ENCODE measurements at places on chromosomes 7 and 10. TPM values are rescaled to one million over a fixed set of nuclear protein-coding genes. Genes with fewer than 3 reads are reported as not detected.

Gene ARF5
- 126 TPM for total RNA-seq

GRCh38 chr10:79246209-79246581 is 101.1 kb upstream of the PPIF start:
- peak; percentile 81 for DNase-seq

- no peak for DNase-seq
These were observed 166.7 kb downstream of the NRF1 start for GRCh38 chr7:129777993-129778769.

- no peak for DNase-seq
These were observed 100.1 kb downstream of the SLC13A1 start for GRCh38 chr7:123099712-123100111.

DNA sequence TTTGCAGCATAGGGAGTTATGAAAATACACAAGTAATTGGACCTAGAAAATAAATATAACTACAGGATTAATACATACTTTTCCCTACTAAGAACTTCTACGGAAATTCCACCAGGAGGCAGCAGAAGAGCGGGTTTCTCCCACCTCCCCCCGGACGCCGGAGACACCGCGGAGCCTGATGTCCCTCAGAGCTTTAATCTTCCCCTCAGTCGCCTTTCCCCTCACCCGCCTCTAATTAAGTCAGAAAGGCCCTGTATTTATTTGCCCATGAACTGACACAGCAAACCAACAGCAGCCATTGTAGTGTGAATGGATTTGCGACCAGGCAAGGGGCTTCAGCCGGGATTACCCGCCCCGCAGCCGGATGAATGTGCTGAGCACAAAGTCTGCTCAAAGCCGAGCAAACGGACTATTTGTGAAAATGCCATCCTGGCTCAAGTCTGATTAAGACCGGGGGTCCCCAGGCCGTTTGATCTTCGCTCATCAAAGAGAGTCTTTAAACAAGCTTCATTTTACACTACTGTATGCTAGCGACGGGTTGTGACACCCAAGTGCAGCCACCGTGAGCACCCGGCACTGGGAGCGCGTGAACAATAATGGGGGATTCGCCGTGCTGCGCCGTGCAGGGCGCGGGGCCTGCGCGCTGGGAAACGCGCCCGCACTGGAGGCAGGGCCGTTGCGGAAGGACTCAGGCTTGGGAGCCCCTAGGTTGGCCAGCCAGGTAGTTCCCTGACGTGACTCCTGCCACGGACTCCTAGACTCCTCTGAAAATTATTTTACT is 5.6 kb upstream of the DKK1 start:
- DNase-seq = peak; percentile 33

DNA sequence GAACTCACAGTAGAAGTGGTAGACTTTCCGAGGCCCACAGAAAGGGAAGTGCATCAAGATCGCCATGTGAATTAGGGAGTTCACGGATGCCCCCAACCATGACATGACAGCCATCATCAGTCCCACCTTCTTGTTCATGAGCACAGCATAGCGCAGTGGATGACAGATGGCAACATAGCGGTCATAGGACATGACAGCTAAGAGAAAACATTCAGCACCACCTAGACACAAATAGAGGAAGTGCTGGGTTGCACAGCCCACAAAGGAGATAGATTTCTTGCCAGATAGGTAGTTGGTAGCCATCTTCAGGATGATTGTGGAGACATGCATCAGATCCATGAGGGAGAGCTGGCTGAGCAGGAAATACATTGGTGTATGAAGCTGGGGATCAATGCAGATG is 342 bp downstream of the OR2AE1 start:
- no peak for DNase-seq

GRCh38 chr10:111430070-111430469 is 353.2 kb downstream of the ADRA2A start:
- no peak for DNase-seq

GRCh38 chr7:37048674-37049073 is 324.4 kb upstream of the AOAH start:
- no peak for DNase-seq

Gene SPDYE1
- not detected for total RNA-seq

GRCh38 chr10:107727767-107728317 is 563.3 kb upstream of the SORCS1 start:
- no peak for DNase-seq

GRCh38 chr10:76916536-76916935 is 721.1 kb downstream of the KCNMA1 start:
- no peak for DNase-seq

Gene NRG3
- 85.8 TPM for total RNA-seq

Gene VSTM2A
- 115 TPM for total RNA-seq

DNA sequence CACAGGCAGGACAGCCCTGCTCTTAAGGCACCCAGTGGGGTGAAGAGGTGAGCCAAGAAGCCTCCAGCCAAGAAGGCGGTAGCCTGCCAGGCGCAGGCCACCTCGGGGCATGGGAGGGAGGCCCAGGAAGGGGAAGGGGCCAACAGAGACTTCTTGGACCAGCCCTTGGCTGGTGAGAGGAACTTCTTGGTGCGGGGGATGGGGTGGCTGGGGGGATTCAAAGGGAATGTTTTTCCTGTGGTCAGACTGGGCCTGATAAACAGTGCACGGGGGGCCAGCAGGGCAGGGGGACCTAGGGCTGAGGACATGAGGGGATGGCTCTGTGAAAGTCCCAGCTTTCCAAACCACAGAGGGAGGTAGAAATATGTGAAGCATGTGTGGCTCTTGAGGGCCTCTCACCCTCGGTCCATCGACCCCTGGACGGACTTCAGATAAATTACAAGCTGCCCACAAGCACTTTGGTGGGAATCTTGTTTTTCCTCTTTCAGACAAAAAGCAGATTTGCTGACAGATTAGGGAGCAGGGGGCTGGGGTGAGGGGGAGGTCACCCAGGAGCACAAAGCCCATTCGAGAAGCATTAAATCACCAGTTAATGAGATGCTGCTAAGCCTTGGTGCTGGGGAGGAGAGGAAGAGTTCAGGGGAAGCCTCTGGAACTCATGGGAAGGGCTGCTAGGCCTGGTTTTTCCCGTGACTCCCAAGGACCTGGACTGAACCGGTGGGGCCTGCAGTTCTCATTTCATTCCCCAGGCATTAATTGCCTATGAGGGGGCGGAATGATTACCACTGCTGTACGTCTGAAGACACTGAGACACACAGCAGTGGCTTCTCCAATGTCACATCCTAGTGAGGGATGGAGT is 11.3 kb downstream of the CRYGN start:
- DNase-seq = no peak

Gene TAF6
- total RNA-seq = 57.7 TPM

Gene MOGAT3
- not detected for total RNA-seq

- no peak for DNase-seq
These were observed 125.8 kb downstream of the ICA1 start for GRCh38 chr7:8136051-8136730.

GRCh38 chr10:58570307-58570723 is 57.6 kb downstream of the BICC1 start:
- no peak for DNase-seq

Gene GCK
- total RNA-seq = 2.5 TPM
